ENCODE measurements at places on chromosomes 6 and 20. TPM values are rescaled to one million over a fixed set of nuclear protein-coding genes. Genes with fewer than 3 reads are reported as not detected.
A peak's percentile ranks its signal among the peaks of the same experiment; 100 is the strongest.

The GSTA2 gene
- not detected for total RNA-seq

- no peak for DNase-seq
These were observed 40.3 kb upstream of the SMIM29 start for GRCh38 chr6:34289137-34289536.

- peak; percentile 56 for DNase-seq
These were observed 54.5 kb downstream of the IPCEF1 start for GRCh38 chr6:154301839-154302752.

GRCh38 chr20:6703656-6704055, 63.8 kb upstream of the BMP2 start:
- DNase-seq = no peak

The GABRR1 gene
- not detected for total RNA-seq

GRCh38 chr20:4134861-4135379, 119.6 kb upstream of the RNF24 start:
- DNase-seq = no peak

DNA sequence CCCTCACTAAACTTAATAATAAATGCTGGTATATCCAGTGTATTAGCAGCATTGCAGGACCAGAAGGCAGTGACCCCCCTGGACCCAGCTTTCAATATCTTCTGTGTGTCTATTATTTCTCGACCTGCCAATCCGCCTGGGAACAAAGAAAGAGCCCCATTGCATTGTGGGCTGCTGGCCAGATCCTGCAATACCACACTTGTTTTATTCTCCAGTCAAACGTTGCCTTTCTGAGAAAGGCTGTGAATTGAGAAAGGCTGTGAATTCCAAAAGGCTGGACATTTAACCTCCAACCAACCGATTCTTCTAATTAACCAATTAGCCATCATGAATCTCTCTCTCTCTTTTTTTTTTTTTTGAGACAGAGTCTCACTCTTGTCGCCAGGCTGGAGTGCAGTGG, 1.5 kb upstream of the MTO1 start:
- no peak for DNase-seq

DNA sequence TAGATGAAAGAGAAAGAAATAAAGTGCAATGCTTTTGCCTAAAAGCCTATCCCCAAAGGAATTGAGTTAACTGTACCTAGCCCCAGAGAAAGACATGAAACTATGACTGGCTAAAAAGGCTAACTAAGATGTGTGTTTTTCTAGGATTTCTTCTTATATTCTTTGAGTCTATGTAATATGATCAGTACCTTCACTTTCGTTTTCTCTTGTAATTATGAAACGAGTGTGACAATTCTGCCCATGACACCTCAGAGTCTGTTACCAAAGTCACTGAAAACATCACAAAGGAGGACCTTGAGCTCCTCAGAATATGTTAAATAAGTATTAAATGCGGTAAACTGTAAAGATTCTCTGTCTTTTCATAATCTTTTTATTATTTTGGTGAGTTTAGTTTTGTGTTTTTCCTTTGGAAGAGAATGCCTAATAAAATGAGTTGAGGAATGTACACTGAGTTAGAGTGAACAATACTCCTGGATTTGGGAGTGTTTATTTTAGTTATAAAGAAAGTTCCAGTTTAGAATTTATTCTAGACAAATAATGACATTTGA, 141.3 kb downstream of the FUT9 start:
- DNase-seq = peak; percentile 1

DNA sequence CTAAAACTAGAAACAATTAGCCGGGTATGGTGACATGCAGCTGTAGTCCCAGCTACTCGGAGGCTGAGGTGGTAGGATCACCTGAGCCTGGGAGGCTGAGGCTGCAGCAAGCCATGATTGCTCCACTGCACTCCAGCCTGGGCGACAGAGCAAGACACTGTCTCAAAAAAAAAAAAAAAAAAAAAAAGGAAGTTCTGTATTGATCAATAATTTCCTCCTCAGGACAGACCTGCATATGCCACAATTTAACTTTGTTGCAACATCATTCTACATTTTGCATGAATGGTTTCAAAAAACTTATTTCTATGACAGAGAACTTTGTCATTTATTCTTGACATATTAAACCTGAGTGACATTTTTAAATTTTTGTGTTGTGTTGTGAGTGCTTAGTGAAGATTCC, 5.5 kb downstream of the DNAJC5 start:
- DNase-seq = no peak

DNA sequence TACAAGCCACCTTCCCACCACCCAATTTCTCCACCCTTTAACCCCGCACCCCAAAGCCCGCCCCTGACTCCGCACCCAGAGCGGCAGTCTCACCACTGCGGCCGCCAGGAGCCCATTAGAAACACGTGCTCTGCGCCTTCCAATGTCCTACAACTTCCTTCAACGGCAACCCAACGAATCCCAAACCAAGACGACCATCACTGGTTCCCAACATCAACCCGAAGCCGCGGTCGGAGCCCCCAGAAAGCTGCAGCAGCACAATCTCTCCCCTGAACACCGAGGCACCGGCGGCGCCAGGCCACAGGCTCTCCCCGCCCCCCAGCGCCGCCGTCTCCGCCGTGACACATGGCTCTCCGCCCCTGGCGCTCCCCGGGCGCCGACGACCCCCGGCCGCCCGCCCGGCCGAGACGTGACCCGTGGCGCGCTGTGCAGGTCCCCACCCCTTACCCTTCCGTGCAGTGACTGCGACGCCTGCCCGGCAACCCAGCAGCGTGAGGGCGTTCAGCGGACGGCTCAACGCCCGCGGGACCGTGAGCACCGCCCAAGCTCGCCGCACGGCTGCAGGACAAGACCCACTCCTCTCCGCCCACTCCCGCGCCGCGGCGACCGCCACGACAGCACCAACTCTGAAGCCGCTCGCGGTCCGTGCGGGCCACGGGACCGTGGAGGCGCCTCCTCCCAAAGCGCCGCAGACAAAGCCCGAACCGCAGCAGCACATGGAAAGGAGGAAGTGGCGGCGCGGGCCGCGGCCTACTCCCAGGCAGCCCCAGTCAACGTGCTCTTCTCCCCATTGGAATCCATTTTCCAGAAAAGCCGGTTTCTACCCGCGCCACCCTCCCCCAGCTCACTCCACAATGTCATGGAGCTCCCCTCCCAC, 551 bp downstream of the SYNCRIP start:
- DNase-seq = peak; percentile 28

DNA sequence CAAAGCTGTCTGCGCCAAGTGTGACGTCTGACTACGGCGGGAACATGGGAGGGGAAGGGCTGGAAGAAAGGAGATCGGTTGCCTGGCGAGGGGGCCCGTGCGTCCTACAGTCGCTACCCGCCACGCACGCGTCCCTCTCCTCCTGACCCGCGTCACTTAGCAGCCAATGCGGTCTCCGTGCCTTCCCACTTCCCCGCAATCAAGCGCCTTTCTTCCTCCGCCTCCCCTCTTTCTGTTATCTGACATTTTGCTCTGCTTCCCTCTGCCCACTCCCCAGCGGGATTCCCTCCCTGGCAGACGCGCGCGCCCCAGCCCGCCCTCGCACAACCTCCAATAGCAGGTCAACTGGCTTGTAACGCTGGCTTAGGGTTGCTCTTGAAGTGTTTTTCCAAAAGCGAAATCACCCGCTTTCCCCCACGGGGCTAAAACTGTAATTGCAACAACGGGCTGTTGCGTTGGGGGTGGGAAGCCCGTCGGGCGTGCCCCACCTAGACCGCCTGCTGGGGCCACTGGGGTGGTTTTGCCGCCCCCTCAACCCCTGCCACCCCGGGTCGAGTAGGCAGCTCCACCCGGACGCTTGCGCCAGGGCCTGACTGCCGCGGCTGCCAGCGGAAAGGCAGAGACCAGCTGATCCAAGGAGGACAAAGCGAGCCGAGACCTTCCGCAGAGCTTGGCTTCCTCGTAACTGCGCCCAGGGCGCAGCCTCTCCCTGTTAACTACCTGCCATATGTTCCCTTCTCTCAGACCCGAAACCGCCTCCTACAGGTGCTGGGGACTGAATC, 6.2 kb upstream of the SOX4 start:
- peak; percentile 54 for DNase-seq

The FNDC11 gene
- total RNA-seq = 0.26 TPM

DNA sequence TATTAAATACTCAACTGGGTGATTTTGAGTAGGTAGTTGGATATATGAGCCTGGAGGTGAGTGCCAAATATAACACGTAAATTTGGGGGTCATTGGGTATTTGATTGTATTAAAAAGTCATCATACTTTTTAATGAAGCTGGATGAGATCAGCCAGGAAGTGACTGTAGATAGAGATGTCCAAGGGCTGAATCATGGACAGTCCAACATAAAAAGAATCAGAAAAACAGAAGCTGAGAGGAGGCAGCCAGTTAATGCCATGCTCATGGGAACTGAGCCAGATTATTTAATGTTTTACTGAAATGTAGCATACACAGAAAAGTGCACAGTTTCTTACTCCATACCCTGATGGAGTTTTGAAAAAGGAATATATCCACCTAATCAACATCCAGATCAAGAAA, 435.5 kb upstream of the PLCB4 start:
- peak; percentile 8 for DNase-seq

The DNAH8 gene
- not detected for total RNA-seq

Measured in bronchial epithelial cell (primary cell).